Natural killer cell treated with Interleukin-12 subunit alpha and Interleukin-12 subunit beta and Interleukin-15 and Interleukin-18, amount 100 ng/mL, for 72 hours (primary cell): ENCODE measurements at places on chromosomes 7 and 10.

DNA sequence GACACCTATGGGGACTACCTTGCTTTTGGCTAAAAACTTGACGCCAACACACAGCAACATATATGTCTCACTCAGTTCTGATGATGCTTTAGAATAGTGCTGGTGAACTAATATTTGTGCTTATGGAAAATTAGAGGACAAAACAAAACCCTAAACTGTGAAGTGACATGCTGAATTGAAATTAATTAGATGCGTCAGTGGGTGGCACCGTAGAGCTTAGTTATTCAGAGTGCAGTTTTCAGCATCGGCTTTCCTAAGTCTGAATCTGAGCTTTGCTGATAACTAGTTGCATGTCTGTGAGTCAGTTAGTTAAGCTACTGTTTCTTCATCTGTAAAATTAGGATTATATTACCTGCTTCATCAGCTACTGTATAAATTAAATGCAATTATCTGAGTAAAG lies 245.0 kb upstream of the SORCS1 start:
- H3K4me1 ChIP-seq = no peaks in the 10 kb centered on the region
- H3K36me3 ChIP-seq = no peaks in the 10 kb centered on the region
- H3K4me3 ChIP-seq = no peak overlapping the region
- no peaks in the 10 kb centered on the region for H3K27me3 ChIP-seq
- no peak overlapping the region for H3K27ac ChIP-seq
- no peak for DNase-seq

DNA sequence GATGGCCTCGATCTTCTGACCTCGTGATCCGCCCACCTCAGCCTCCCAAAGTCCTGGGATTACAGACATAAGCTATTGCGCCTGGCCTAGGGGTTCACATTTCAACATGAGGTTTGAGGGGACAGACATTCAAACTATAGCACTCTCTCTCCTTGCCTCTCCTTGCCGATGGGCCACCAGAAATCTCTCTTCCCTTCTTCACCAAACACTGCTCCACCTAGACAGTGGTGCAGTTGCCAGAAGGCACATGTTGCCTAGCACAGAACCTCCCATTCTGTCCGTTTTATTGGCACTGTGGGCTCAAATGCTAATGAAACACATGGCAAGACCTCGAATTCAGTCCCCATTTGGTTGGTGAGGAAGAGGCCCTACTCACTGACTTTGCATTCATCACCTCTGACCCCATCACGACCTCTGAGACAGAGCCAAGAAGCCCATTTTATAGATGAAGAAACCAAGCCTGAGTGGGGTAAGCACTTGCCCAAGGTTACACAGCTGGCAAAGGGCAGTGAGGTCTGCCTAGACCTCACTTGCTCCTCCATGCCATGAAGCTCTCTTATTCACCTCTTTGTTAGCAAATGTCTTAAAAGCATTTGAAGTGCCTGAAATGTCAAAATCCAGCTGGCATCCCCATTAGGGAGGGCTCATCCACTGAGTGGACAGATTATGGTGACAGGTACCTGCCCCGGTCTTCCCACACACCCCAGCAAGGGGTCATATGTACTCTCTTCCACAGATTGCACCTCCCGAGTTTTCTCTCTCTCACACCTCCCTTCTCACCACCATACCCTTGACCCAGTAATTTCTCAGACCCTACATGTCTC lies 34.0 kb downstream of the GPRIN2 start:
- no peak overlapping the region for H3K27ac ChIP-seq
- H3K27me3 ChIP-seq = no peaks in the 10 kb centered on the region
- peak; percentile 60 for DNase-seq
- H3K36me3 ChIP-seq = no peaks in the 10 kb centered on the region

DNA sequence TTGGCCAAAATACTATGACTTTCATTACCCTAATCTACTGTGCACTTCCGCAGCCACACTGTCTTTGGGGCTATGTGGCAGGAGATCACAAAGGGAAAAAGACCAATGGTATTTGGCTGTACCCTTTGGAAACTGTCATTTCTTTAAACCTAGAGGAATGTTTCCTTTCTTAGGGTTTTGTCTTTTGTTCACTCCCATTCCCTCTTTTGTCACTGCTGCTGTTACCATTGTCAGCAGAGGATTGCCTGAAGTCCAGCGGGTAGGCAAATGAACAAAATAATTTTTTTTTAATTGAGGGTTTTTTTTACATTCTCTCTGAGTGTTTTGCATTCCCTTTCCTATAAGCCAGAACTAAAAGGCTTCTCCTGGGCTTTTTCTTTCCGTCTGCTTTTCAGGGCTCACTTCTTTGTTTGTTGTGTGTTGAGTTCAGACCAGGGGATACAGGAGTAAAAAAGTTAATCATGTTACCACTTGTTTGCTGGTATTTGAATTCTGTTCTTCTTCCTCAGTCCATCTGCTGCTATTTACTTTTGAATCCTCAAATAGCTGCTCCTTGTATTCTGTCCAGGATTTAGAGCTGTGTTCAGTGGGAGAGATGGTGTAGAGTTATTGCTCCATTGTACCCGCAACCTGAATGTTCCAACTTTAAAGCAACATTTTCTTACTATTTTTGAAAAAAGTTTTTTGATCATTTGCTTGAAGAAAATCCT lies 374.6 kb downstream of the SUGCT start:
- H3K36me3 ChIP-seq = peaks cover 5% of the 10 kb centered on the region
- no peak for DNase-seq
- no peak overlapping the region for H3K4me3 ChIP-seq
- no peaks in the 10 kb centered on the region for H3K27me3 ChIP-seq
- H3K27ac ChIP-seq = no peak overlapping the region

DNA sequence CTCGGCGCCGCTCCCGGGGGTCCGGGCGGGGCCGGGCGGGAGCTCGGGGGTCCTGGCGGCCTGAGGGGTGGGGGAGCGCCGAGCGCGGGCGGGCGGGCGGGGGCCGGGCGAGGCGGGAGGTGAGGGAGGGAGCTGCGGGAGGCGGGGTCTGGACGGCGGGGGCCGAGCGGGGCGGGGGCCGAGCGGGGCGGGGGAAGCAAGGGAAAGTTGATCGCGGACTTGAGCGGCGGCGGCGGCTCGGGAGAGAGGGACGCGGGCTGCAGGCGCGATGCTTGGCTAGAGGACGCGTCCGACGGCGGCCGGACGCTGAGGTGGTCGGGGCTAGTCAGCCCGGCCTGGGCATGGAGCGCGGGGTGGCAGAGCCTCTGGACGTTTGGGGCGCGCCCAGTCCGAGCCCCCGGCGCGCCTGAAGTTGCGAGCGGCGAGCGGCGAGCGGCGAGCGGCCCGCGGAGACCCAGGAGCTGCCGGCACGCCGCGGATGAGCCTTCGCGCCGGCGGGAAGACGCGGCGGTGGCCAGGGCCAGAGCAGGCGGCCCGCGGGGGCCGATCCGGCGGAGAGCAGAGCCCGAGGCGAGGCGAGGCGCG lies at the start of gene CDH23:
CDH23 (plus strand) TSS at position 210 of the 585 bp plus-strand sequence. CDS start 42,912 bp downstream, outside the sequence.
- no peak for DNase-seq
- H3K4me1 ChIP-seq = peaks cover 5% of the 10 kb centered on the region
- no peaks in the 10 kb centered on the region for H3K36me3 ChIP-seq
- peaks cover 53% of the 10 kb centered on the region for H3K27me3 ChIP-seq

DNA sequence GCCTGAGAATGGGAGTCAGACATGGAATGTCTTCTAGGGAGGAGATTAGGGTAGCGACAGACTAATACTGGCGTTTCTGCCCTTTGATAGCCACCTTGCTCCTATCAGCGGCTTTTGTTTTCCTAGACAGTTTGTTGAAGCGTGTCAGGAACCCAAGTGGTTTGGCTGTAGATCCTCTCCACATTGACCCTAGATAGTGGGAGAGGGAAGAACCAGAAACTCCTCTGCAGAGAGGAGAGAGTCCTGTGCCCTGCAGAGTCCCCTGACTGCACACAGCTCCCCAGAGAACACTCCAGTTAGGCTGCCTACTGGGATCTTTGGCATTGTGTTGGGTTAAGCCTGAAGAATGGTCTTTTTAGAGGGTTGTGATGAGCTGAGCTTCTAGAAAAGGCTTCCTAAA lies 2.4 kb downstream of the MEPCE start:
- peaks cover 19% of the 10 kb centered on the region for H3K36me3 ChIP-seq
- no peak for DNase-seq
- peak overlapping the region; percentile 52 for H3K4me3 ChIP-seq
- H3K27me3 ChIP-seq = no peaks in the 10 kb centered on the region
- H3K27ac ChIP-seq = peak overlapping the region; percentile 91

GRCh38 chr7:33334349-33334748 lies 205.0 kb downstream of the BBS9 start:
- no peak overlapping the region for H3K27ac ChIP-seq
- H3K36me3 ChIP-seq = no peaks in the 10 kb centered on the region

DNA sequence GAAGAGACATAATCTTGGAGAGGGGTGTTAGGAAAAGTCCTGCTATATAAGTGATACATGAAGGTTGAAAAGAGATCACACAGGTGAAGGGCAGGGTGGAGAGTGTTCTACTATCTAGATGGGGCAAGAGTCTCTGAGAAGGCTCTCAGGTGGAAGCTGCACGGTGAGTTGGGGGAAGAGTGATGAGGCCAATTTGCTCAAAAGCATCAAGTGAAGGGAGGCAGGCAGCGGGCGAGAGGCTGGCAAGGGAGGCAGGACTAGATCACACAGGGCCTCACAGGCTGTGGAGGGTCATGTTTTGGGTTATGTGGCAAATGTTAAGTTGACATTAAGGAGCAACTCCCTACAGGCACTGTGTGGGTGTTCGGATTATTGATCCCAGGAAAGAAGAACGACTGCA lies 2.6 kb upstream of the COL17A1 start:
- peaks cover 8% of the 10 kb centered on the region for H3K27me3 ChIP-seq
- H3K4me3 ChIP-seq = no peak overlapping the region
- no peak for DNase-seq
- H3K27ac ChIP-seq = no peak overlapping the region

DNA sequence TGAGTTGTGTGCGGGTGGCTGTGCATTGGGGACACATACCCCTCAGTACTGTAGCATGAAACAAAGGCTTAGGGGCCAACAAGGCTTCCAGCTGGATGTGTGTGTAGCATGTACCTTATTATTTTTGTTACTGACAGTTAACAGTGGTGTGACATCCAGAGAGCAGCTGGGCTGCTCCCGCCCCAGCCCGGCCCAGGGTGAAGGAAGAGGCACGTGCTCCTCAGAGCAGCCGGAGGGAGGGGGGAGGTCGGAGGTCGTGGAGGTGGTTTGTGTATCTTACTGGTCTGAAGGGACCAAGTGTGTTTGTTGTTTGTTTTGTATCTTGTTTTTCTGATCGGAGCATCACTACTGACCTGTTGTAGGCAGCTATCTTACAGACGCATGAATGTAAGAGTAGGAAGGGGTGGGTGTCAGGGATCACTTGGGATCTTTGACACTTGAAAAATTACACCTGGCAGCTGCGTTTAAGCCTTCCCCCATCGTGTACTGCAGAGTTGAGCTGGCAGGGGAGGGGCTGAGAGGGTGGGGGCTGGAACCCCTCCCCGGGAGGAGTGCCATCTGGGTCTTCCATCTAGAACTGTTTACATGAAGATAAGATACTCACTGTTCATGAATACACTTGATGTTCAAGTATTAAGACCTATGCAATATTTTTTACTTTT lies 1.8 kb downstream of the DDIT4 start:
- DNase-seq = no peak
- peaks cover 52% of the 10 kb centered on the region for H3K4me1 ChIP-seq
- H3K4me3 ChIP-seq = peak overlapping the region; percentile 97
- peaks cover 14% of the 10 kb centered on the region for H3K36me3 ChIP-seq
- H3K27me3 ChIP-seq = no peaks in the 10 kb centered on the region
- H3K27ac ChIP-seq = peak overlapping the region; percentile 95

DNA sequence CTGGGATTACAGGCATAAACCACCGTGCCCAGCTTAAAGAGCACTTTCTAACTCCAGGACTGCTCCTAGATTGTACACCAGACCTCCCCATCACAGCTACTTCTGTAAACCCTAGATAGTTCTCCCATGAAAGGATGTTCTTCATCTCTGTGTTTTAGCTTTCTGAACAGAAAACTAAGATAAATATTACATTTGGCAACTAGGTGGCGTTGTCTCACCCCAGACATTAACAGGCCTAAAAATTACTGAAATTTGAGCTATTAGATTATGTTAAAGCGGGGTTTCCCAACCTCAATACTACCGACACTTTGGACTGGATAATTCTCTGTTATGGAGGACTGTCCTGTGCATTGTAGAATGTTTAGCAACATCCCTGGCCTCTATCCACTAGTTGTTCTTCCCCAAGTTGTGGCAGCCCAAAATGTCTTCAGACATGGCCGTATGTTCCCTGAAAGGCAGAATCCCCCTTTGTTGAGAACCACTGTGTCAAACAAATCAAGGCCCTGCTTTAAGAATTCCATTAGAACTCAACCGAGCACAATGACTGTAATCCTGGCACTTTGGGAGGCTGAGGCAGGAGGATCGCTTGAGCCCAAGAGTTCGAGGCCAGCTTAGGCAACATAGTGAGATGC lies 19.1 kb downstream of the ATOH7 start:
- H3K4me1 ChIP-seq = no peaks in the 10 kb centered on the region
- DNase-seq = no peak
- no peaks in the 10 kb centered on the region for H3K36me3 ChIP-seq
- H3K27me3 ChIP-seq = peaks cover 18% of the 10 kb centered on the region
- no peak overlapping the region for H3K27ac ChIP-seq

- no peaks in the 10 kb centered on the region for H3K36me3 ChIP-seq
- peaks cover 6% of the 10 kb centered on the region for H3K27me3 ChIP-seq
- no peaks in the 10 kb centered on the region for H3K4me1 ChIP-seq
- DNase-seq = no peak
- no peak overlapping the region for H3K4me3 ChIP-seq
These were observed 14.5 kb downstream of the OR2A14 start for GRCh38 chr7:144137501-144137900.

DNA sequence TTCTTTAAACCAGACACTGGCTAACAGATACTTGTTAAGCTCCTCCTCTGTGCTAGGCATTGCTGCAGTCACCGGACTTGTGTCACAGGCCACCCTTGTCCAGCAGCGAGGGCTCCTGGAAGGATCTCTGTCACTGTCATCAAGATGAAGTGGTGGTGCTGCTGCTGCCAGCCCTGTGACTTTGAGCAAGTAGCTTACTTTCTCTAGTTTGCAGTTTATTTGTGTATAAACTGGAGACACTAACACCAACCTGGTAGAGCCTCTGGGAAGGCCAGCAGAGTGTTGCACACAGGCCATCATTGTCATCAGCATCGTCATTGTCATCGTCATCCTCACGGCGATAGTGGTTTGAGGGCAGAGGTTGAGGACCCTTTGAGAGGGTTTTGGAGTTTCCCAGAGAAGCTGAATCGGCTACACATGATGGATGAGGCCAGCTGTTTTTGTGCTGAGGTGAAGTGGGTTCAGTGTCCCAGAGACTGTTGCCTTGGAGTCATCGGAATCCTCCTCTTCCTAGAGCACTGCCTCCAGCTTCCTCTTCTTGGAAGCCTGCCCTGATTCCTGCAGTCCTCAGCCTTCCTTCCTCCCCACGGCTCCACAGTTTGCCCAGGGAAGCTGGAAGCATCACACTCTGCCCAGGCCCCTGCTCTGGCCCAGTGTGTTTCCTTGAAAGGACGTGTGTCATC lies 128.4 kb downstream of the GRK5 start:
- H3K4me3 ChIP-seq = no peak overlapping the region
- H3K4me1 ChIP-seq = peaks cover 19% of the 10 kb centered on the region

DNA sequence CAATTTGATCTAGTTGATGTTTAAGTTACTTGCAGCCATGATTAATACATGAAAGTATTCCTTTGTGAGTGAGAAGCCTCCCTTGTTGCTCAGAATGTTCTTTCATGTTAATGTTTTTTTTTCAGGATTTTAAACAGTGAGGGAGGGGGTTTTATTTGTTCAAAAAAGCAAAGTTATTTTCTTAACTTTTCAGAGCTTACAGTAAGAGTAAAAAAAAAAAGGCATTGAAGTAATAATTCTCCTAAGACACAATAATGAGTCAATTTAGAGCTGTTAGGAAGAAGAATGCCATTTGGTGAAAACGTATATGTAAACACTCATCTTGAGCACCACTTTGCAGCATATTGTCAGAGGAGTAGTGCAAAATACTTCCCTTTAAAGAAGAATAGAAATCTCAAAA lies 105.8 kb downstream of the SEMA3A start:
- H3K27me3 ChIP-seq = no peaks in the 10 kb centered on the region
- DNase-seq = no peak
- no peak overlapping the region for H3K27ac ChIP-seq
